T-cell (primary cell): ENCODE measurements at places on chromosomes 4 and X. TPM values are rescaled to one million over a fixed set of nuclear protein-coding genes. Genes with fewer than 3 reads are reported as not detected.

BTK gene
- 1.6 TPM for total RNA-seq

EDA2R gene
- 0.92 TPM for total RNA-seq

VCX3A gene
- total RNA-seq, result not detected

TMPRSS11F gene
- not detected for total RNA-seq

NUDT11 gene
- total RNA-seq, result 0.68 TPM

DNA sequence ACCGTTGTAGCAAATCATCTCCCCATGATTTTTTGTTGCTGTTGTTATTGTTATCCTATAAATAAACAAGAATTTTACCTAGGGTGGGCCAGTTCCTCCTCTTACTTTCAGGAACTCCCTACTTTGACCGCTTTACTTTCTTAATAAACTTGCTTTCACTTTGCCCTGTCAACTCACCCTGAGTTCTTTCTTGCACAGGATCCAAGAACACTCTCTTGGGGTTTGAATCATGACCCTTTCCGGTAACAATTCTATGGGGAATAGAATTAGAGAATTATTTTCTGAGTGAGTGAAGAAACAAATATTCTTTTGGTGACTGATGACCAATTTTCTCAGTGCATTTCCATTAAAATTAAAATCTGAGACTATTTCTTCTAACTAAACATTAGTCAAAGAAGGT lies 584.0 kb upstream of the TENM3 start:
- no peak overlapping the region for H3K4me3 ChIP-seq
- H3K36me3 ChIP-seq, result no peaks in the 10 kb centered on the region
- H3K4me1 ChIP-seq, result no peaks in the 10 kb centered on the region
- H3K27ac ChIP-seq, result no peak overlapping the region
- H3K27me3 ChIP-seq, result no peaks in the 10 kb centered on the region

DNA sequence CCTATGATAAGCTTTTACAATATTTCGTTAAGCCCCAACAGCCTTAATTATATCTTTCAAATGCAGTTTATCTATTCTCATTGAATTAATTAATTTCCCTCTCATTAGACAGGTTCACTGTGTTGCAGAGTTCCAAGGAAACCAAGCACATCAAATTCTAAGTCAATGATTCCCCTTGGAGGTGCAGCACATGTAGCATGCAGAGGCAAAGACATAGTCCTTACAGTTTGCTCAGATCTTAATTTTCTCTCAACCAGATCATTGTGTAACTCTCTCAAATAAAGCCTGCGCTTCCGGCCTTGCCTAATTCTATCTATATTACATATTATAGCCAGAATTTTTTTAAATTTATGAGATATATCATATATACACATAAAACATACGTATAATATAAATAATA lies 205.4 kb downstream of the GRIA2 start:
- H3K27me3 ChIP-seq, result no peaks in the 10 kb centered on the region
- no peaks in the 10 kb centered on the region for H3K4me1 ChIP-seq
- H3K4me3 ChIP-seq, result no peak overlapping the region

GRCh38 chrX:150513544-150513943 lies 54.9 kb upstream of the MTM1 start:
- peaks cover 5% of the 10 kb centered on the region for H3K27me3 ChIP-seq
- no peaks in the 10 kb centered on the region for H3K4me1 ChIP-seq
- no peaks in the 10 kb centered on the region for H3K36me3 ChIP-seq
- DNase-seq, result no peak
- no peak overlapping the region for H3K4me3 ChIP-seq
- H3K27ac ChIP-seq, result no peak overlapping the region

- H3K27ac ChIP-seq, result no peak overlapping the region
- H3K4me1 ChIP-seq, result no peaks in the 10 kb centered on the region
- H3K4me3 ChIP-seq, result no peak overlapping the region
- DNase-seq, result no peak
- H3K27me3 ChIP-seq, result no peaks in the 10 kb centered on the region
Observed at GRCh38 chr4:106585915-106586349, 217.4 kb upstream of the GIMD1 start.

GRCh38 chr4:163525982-163526381 lies 31.5 kb downstream of the TMA16 start:
- no peaks in the 10 kb centered on the region for H3K27me3 ChIP-seq
- no peak overlapping the region for H3K4me3 ChIP-seq
- no peak overlapping the region for H3K27ac ChIP-seq
- peaks cover 3% of the 10 kb centered on the region for H3K36me3 ChIP-seq

DNA sequence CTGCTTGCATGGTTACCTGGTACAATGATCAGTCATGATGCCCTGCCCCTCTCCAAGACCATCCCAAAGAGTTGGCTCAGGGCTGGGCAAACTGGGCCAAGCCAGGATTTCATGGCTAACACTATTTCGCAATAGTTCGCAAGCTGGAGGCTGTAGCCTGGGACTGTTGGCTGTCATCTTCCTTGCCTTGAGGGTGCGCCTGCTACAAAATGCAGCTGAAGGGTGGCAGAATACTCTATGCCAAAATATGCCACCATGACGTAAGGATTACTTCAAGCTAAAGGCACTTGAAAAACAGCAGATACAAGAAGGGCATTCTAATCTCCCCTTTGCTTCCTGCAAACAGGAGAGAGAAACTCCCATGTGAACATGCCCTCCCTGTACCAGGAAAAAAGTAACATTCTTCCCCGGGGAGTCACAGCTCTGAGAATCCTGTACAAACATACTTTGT lies 21.0 kb downstream of the SAT1 start:
- H3K36me3 ChIP-seq, result no peaks in the 10 kb centered on the region
- no peaks in the 10 kb centered on the region for H3K4me1 ChIP-seq
- H3K4me3 ChIP-seq, result no peak overlapping the region
- H3K27ac ChIP-seq, result no peak overlapping the region

- no peaks in the 10 kb centered on the region for H3K4me1 ChIP-seq
- no peak overlapping the region for H3K4me3 ChIP-seq
- DNase-seq, result no peak
- H3K36me3 ChIP-seq, result no peaks in the 10 kb centered on the region
- H3K27ac ChIP-seq, result no peak overlapping the region
Observed at GRCh38 chr4:176186671-176187395, 8.6 kb downstream of the SPATA4 start.

DNA sequence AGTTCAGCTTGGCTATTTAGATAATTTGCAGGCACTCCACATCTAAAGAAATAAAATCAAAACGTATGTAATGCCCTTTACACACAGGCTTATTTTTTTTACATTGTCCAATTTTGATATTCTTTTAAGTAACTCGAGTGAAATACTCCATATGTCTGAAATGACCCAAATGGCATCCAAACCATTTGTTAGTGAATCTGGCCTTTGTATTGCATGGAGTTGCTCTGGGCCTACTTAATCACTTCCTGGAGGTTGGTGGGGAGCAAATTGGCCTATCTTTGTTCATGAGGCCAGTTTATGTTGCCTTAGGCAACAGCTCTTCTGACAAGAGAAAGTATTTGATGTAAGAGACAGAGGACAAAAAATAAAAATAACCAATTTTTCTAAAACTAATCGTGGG lies 47.6 kb upstream of the TMEM131L start:
- H3K4me1 ChIP-seq, result no peaks in the 10 kb centered on the region
- no peaks in the 10 kb centered on the region for H3K36me3 ChIP-seq
- no peak for DNase-seq
- H3K27me3 ChIP-seq, result no peaks in the 10 kb centered on the region
- H3K27ac ChIP-seq, result no peak overlapping the region

DNA sequence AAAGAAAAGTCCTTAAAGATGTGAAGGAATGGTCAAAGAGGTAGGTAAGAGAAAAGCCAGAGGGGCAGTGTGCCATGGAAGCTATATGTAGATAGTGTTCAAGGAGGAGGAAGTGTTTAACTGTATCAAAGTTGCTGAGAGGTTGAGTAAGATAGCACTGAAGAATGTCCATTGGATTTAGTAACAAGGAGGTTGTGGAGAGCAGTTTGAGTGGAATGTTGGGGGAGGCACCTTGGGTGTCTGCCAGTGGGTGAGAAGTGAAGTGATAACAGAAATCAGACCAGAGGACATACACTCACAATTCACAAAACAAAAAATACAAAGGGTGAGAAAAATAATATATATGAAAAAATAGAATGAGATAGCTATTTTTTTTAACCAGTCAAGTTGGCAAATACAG lies 121.3 kb upstream of the AMOT start:
- H3K4me3 ChIP-seq, result no peak overlapping the region
- H3K27me3 ChIP-seq, result no peaks in the 10 kb centered on the region
- DNase-seq, result no peak
- H3K4me1 ChIP-seq, result no peaks in the 10 kb centered on the region
- H3K36me3 ChIP-seq, result no peaks in the 10 kb centered on the region

GRCh38 chrX:118773782-118774181 lies 46.4 kb downstream of the IL13RA1 start:
- no peak for DNase-seq
- no peak overlapping the region for H3K27ac ChIP-seq
- no peaks in the 10 kb centered on the region for H3K4me1 ChIP-seq
- no peaks in the 10 kb centered on the region for H3K36me3 ChIP-seq
